Bronchial epithelial cell (primary cell): ENCODE measurements at places on chromosomes 12 and 14. TPM values are rescaled to one million over a fixed set of nuclear protein-coding genes. Genes with fewer than 3 reads are reported as not detected.
A peak's percentile ranks its signal among the peaks of the same experiment; 100 is the strongest.

- peak; percentile 43 for DNase-seq
These were observed 147.6 kb downstream of the PAH start for GRCh38 chr12:102769323-102769916.

DNA sequence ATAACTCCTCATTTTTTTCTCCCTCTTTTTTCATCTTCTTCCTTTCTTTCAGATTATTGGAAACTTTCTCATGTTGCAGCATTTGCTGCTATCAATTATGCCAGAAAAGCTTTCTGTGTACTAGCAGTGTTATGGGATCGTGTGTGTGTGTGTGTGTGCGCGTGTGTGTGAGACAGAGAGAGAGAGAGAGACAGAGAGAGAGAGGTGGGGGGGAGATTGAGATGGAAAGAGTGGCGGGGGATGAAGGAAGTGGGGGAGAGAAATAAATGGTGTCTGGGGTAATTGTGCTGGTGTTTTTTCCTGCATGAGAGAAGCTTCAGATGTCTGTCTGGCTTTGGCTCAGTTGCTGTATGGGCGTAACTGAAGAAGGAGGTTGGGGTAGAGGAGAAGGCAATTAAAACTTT lies 268.9 kb downstream of the RAD51B start:
- no peak for DNase-seq

GRCh38 chr14:53883739-53884138 lies 72.9 kb downstream of the BMP4 start:
- DNase-seq, result no peak

The PRIMA1 gene
- not detected in 2 replicates for total RNA-seq
